ENCODE measurements at places on chromosomes 3 and 15.

GRCh38 chr15:68278595-68279405, 1.3 kb downstream of the FEM1B start:
- DNase-seq: no peak

GRCh38 chr15:40059821-40060220, 20.8 kb upstream of the SRP14 start:
- DNase-seq: no peak

GRCh38 chr3:197713477-197713822, 23.3 kb downstream of the RUBCN start:
- no peak for DNase-seq

DNA sequence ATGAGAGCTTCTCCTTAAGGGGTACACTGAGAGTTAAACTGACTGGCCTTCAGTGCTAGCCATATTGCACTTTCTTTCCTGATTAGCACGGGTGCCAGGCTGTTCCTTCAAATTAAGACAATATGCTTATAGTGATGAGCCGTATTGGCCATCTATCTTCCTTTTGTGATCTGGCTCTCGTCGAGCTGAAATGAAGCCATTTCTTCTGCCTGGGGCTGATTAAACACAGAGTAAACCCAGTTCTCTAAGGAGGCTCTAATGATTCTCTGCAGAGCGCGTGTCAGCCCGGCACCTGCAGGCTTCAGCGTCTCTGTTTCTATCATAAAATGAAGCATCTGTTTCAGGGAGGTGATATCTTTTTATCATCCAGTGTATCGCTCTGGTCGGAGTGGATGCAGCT, 107.5 kb upstream of the NR2F2 start:
- DNase-seq: no peak

DNA sequence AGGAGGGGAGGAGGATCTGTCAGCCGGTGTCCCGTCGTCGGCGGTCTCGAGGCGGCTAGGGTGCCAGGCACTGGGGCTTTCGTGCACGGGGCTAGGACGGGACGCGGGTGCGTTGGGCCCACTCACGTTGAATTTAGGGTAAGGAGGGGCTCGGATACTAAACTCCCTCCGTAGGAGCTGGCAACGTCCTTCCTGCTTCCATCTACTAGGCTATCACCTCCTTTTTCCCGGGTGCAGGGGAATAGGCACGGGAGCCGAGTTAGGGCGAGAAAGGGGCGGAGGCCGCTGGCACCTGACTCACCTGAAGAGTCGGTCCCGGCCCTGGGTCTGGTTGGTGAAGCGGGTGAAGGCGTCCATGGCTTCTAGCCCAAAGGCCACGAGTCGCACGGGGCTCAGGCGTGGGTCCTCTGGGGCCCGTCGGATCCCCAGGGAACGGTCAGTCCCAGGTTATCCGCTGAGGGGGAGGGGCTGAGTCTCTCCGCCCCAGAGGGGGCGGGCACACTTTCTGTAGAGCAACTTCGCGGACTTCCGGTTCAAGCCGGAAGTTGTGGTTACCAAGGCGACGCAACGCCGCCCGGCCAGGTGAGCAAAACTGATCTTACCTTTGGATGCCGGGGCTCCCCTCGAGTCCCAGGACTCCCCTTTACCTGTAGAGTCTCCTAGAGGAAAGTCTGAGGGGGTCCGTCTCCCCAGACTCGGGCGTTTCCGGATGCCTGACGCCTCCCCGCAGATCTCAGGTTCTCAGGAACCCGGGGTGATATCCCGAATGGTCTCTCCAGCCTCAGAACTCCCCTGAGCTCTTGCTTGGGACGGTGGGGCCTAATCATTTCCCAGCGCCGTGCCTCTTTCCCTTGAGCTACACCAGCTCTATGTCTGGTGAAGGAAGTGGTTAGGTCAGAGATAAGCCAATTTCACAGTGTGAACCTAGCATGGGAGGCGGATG, at the start of the genes PEX11A and WDR93:
PEX11A (minus strand) TSS at position 479 of the 943 bp plus-strand sequence; CDS start at position 357, 122 bp downstream.
WDR93 (plus strand) TSS at position 536 of the 943 bp plus-strand sequence. CDS start 10,936 bp downstream, outside the sequence.
- peak; percentile 88 for DNase-seq

- DNase-seq: peak; percentile 62
These were observed 68.8 kb upstream of the CHD2 start for GRCh38 chr15:92831336-92831654.
